Activated naive CD4-positive, alpha-beta T cell treated with anti-CD3 and anti-CD28 coated beads, Interleukin-2, amount 50 U/mL, for 72 hours (primary cell): ENCODE measurements at places on chromosomes 7 and 10.
A peak's percentile ranks its signal among the peaks of the same experiment; 100 is the strongest.

- no peak for DNase-seq
Measured at GRCh38 chr10:96857301-96858012, 25.4 kb downstream of the LCOR start.

DNA sequence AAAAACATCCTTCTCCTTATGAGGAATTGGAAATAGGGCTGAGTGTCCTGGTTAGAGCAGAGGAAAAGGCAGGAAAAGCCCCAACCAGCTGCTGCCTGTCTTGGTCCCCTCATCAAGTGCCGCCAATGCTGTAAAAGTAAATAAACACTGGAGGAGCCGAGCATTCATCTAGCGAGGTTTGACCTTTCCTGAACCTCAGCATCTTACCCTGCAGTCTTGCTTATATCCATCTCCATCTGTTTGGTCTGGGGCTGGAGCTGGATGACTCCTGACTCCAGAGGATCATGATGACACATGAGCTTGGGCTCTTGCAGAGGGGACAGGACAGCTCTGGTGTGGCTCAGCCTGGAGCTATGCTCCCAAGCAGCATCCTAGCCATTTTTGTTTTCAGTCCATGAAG, 501.1 kb downstream of the TNS3 start:
- no peak for DNase-seq

DNA sequence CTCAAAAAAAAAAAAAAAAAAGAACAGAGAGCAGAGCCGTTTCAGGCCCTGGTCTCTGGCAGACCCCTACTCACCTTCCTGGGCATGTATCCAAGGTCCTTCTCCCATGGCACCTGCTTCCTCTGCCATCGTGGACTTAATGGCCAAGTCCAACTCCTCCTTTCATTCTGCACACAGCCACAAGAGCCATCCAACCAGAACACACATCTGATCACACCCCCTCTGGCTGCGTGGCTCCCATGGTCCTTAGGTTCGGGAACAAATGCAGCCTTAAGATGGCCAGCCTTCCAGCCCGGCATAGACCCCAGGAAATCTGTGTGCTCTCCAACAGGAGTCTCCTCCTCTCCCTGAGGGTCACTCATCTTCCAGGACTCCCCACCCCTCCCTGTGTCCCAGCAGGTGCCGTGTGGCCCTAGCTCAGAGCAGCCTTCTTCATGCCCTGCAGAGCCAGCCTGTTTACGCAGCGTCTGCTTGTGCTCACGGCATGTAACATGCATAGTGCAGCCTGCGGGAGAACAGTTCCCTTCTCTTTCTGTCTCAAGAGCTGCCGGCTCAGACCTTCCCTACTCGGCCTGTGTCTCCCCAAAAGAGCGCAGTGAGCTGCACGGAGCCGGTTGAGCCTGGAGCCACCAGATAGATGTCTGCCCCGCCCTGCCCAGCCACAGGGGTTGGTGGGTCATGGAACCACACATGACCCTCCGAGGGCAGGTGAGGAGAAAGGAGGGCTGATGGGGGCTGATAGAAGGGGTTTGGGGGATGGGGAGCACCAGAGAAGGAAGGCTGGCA, 157.3 kb downstream of the NRF1 start:
- no peak for DNase-seq

GRCh38 chr7:45455662-45456061, 118.5 kb upstream of the ADCY1 start:
- no peak for DNase-seq

- no peak for DNase-seq
Measured at GRCh38 chr10:77888356-77888703, 38.2 kb downstream of the DLG5 start.

DNA sequence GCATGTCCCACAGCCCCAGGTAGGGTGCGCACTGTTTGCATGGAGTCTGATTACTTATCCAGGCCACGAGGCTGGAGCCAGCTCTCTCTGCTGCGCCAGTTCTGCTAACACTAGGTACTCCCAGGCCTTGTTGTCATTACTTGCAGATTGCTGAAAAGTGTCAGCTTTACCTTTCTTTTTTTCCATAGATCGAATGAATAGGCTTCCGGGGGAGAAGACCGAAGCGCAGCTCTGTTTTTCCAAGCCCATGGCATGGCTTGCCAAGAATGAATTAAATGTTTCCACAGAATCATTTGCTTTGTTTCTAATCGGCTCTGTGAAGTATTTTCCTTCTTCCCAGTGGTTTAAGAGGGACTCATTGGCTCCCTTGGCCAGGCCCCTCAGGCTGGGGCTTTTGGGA, 285.8 kb downstream of the BMPER start:
- no peak for DNase-seq

GRCh38 chr10:104028146-104028545, 57.5 kb downstream of the COL17A1 start:
- no peak for DNase-seq

DNA sequence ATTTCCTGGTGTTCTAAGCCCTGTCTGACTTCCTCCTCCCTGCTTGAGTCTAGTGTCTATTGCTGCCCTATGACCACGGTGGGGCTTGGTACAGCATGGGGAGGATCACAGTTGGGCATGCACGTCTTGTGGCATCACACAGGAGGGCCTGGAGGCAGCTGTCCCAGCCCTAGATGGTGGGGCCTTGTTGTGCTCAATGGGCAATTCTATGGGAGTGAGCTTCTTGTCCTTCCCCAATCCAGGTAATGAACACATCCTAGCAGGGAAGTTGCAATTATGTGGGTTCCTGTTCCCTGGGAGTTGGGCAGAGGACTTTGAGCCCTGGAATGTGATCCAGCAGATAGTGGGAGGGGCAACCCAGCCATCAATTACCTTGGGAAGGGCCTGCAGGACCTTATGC, 10.8 kb upstream of the FAM3C start:
- no peak for DNase-seq

DNA sequence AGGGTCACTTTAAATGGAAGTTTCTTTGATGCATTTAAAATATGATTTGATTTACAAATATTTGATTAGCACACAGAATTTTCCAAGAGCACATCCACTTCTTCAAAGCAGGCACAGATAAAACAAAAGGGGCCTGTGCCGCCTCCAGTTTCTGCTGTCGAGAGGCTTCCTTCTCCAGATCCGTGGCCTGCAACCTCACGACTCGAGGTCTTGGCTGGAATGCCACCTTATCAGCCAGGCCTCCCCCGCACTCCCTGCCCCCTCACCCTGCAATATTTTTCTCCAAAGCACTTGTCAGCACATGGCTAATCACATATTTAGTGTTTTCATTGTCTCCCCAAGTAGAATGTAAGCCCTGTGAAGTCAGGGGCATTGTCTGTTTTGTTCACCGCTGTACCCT, 12.5 kb downstream of the PYROXD2 start:
- no peak for DNase-seq

DNA sequence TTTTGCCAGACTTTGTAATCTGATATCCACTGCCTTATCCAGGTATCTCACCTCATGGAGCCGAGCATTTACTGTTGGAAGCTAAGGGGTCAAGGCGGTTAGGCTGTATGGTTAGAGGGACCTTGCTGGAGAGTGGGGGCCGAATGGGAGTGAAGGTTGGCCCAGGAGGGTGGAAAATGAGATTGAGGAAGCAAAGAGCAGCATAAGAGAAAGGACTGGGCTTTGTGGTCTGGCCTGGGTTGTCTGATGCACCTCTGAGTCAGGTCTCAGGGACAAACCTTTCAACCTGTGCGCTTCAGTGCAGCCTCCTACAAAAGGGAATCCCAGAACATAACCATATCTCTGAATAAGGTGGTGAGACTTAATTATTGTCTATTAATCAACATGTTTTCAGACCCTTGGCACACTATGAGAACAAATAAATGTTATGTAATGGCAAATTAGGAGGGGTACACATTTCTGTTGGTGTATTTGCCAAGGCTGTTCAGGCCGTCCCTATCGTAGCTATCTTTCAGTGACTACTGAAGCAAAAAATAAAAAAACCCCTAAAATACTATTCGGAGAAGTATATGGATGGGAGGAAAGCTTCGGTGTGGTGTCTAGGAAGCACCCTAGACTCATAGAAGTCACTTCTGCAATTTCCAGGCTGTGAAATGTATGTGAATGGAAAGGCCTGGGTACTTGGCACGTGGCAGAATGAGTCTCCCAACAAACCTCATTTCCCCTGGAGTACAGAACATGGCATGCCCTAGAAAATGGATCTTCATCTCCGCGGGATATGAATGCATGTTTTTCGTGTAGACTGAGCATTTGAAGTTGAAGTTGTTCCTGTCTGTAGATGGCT, 4.3 kb downstream of the CAMK1D start:
- DNase-seq = no peak

DNA sequence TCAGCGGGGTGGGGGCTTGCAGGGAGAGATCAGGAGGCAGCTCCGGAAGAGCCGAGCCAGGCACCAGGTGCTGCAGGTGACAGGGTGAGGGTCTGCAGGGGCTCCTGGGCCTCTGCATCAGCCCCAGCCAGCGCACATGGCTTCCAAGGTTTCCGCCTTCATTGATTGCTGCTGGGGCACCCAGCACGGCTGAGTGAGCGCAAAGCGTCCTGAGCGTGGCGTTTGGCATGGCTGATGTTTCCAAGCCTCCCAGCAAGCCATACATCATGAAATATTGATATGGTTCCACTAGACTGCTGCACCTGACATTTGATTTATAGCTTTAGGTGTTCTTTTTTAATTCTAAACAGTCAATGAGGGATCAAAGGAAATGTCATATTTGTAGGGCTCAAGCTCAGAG, 259.0 kb downstream of the WDR37 start:
- DNase-seq = no peak

DNA sequence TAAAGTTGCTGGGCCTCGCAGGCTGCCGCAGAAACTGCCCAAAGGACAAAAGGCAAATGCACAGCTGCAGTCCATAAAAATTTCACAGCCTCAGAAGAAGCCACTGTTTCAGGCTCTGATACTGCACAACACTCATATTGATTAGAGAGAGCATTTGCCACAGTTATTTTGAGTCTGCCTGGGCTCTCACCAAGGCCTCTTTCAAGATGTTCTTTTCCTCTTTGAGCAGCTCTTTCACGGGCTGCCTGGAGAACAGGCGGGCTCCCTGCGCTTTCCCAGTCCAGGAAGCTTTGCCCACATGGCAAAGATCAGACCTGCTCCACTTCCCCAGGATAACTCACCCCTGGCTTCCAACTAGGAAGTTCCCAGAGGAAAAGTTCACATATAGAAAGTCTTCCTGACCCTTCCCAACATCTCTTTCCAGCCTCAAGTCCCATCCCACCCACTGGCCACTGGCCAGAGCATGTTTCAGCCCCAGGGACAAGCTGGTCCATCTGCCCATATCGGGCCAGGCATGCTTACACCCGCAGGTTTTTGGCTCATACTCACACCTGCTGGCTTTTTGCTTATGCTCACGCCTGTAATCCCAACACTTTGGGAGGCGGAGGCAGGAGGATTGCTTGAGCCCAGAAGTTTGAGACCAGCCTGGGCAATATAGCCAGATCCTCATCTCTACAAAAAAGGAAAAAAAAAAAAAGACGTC, 3.3 kb downstream of the SLIT1 start:
- DNase-seq = peak; percentile 37
